ENCODE measurements at places on chromosomes 3 and 15.
A peak's percentile ranks its signal among the peaks of the same experiment; 100 is the strongest.

GRCh38 chr3:106379251-106379750 is 510.5 kb upstream of the CBLB start:
- no peak for DNase-seq

DNA sequence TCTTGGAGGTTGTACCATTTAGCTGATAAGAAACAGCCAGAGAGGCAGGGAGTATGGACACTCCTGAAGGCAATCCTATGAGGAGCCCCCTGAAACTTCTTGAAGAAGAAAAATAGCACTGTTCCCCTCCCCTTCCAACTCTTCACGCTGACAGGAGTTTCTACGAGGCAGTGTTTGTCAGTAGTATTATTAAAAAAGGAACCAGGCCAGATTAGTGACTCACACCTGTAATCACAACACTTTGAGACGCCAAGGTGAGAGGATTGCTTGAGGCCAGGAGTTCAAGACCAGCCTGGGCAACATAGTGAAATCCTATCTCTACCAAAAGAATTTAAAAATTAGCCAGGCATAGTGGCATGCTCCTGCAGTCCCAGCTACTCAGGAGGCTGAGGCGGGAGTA is 38.7 kb downstream of the WWTR1 start:
- DNase-seq, result no peak

GRCh38 chr3:194549853-194550252 is 63.1 kb upstream of the ATP13A3 start:
- no peak for DNase-seq

- no peak for DNase-seq
Observed at GRCh38 chr3:44080474-44081072, 161.1 kb upstream of the TOPAZ1 start.

DNA sequence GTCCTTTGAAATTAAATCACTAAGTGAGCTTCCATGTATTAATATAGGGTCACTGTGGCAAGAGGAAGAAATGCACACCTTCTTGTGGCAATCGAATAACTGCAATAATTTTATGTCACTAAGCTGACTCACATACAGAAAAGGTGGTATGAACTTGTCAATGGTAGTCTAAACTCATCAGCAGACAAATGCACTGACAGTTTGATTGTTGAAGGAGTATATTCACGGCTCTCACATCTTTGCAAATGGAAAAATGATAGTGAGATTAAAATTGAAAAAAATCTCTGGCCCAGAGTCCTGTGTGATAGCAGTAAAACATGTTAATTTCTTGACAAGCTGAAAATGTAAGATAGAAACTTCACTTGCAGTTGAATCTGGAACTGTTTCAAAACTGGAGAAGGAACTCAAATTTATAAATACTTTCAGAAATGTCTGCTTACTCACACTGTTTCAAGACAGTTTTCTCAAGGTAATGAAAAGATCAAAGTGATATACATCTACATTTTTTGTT is 215.8 kb upstream of the CADM2 start:
- DNase-seq, result no peak

DNA sequence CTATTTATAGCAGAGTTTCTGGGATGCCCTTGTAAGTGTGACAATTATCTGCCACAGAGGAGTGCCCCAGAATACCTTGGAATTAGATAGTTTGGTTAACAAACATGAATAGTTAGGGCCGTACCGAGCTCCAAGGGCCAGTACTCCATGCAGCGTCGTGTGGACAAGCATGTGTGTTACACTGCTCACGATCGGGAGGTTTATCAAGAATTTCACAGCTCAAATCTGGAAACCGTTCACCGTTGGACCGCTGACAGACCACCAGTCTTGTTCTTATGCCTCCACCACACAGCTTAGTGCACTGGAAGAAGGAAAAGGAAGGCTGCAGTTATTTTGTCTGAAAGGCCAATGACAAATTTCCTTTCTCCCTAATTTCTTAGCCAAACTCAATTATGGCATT is 93.7 kb downstream of the ADAMTS9 start:
- DNase-seq, result no peak

DNA sequence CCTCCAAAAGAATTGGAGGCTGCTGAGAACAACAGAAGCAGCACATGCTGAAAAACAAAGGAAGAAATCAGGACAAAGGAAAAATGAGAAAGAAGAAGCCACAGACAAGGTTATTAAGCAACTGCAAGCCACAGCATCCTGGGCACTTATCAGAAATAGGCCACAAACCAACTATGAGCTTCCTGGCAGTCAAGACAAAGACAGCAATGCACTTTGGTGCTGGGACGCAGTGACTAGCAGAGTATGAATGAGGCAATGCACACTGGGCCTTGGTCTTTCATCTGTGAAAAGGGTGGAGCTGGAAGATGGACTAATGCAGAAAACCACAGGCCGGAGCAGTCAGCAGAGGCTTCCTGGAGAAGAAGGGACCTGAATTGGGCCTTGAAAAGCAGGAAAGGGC is 56.0 kb upstream of the LINGO1 start:
- DNase-seq, result no peak

DNA sequence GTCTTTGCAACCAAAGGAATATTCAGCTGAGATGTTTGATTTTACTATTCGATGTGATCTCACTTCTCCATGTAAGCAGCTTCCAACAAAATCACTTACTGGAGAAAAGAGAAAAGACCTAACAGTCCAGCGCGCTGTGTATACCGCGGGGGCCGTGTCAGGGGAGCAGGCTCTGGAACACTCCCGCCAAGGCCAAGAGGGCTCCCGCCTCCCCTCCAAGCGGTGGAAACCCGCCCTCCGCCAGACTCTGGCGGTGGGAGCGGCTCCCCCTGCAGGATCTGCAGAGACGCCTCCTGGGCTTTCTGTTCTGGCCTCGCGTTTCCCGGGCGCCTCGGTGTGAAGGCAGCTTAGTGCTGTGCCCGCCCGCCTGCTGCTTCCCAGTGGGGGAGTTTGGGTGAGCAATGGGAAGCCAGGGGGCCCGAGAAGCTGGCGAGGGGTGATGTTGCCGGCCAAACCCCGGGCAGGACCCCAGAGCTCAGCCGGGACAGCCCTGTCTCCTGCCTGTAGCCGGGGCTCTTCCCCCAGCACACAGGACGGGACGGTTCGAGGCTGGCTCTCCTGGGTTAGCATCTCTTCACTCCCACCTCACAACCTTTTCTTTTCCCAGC is 36.3 kb downstream of the CHST14 start:
- DNase-seq, result peak; percentile 85

DNA sequence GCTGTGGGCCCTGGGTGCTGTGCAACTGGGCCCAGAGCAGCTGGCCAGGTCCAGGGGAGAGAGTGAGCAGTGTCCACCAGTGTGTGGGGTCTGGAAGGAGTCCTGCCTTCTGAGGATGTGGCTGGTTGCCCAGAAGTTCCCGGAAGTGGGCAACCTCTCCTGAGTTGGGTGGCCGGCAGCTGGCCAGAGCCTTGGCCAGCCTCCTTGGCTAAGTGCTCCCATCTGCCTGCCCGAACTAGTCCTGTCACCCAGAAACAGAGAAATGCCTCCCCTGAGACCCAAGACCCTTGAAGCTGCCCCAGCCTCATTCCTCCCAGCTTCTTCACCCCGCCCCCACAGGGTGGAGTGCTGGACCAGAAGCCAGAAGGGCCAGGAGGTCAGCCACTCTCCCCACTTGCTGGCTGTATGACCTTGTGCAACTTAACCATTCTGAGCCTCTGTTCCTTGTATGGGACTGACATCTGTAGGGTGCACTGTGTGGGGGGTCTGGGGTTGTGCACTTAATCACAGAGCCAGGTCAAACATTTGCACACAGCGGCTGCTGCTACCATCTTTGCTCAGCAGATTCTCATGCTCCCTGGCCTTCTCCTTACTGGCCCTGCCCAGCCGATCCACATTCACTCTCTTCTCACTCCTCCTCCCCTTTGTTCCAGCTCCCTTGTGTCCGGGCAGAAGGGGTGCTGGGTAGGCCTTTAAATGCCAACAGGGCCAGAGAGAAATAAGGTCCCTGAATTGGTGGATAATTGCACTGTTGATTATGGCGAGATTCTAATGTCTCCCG is 7.5 kb upstream of the ALAS1 start:
- DNase-seq, result peak; percentile 20

GRCh38 chr3:13268961-13269441 is 151.1 kb downstream of the NUP210 start:
- DNase-seq, result no peak

- DNase-seq, result no peak
Observed at GRCh38 chr3:144200466-144200865, 228.8 kb downstream of the DIPK2A start.

- DNase-seq, result no peak
Observed at GRCh38 chr3:179067839-179068238, 3.8 kb downstream of the ZMAT3 start.

DNA sequence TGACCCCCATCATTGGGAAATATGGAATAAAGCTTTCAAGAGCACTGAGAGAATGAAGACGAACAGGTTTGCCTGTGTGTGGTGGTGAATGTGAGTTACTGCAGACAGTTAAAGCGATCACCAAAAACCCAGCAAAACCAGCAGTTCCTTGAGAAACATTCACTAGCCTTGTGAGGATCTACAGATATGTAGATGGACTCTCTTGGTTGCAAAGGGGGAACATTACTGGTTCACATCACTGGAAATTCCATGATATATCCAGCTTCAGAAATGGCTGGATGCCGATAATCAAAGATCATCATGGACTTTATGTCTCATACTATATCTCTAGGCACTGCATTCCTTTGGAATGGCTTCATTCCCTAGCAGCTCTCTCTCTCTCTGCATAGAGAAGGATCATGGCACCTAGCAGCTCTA is 10.2 kb upstream of the HERC1 start:
- peak; percentile 65 for DNase-seq

DNA sequence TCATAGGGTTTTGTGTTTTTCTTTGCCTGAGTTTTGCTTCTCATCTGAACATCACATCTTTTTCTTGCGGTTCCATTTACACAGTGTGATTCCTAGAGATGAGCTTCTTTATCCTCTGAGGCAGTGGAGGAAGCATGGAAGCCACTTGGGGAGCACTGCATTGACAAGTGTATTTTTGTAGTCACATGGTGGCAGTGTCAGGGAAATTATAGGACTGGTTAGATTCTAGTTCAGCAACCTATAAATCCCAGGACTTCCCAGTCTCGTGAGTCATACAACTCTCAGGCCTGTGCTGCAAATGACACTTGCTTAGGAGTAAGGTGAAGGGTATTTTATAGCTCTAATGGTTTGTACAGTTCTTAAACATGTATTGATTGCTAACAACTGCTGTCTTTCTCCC is 58.4 kb downstream of the RBM6 start:
- peak; percentile 59 for DNase-seq

GRCh38 chr3:157111518-157111917 is 48.4 kb downstream of the CCNL1 start:
- DNase-seq, result no peak

GRCh38 chr3:44321335-44321734 is 17.2 kb upstream of the TCAIM start:
- no peak for DNase-seq

DNA sequence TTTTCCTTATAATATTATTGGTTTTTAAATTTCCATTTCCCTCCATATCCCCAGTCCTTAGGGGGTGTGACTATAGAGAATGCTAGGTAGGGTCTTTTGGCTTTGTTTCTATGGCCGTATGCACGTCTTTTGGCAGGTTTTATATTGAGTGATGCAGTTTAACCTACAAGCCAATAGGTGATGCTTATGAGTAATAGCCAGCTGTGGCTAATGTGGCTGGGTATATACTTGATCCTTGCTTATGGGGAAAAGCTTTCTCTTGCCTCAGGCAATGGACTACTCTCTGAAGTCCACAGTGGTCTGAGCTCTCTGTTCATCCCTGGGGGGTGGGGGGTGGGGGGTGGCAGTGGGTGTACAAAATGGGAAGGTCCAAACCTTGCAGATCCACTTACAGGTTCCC is 223.9 kb downstream of the MFSD1 start:
- no peak for DNase-seq

GRCh38 chr3:21056293-21056692 is 694.7 kb downstream of the ZNF385D start:
- no peak for DNase-seq

- peak; percentile 20 for DNase-seq
Observed at GRCh38 chr3:58529516-58530353, 7.3 kb downstream of the ACOX2 start.

DNA sequence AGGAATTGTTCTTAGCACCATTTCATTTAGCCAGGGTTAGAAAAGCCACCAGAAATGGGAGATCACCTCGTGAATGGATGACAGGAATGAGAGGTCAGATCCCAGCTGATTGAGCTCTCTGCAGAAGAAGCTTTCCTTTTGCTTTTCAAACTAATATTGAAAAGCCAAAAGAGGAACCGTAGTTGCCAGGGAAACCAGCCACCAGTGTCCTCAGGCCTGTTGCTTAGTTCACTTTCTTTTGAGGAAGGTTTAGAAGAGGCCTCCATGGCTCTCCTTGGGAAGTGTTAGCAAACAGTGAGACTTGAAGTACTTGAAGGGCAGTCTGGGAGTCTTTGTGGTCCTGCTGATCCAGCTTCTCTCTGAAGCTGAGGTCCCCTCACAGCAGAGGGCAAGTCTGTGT is 7.4 kb upstream of the CCK start:
- DNase-seq, result no peak

DNA sequence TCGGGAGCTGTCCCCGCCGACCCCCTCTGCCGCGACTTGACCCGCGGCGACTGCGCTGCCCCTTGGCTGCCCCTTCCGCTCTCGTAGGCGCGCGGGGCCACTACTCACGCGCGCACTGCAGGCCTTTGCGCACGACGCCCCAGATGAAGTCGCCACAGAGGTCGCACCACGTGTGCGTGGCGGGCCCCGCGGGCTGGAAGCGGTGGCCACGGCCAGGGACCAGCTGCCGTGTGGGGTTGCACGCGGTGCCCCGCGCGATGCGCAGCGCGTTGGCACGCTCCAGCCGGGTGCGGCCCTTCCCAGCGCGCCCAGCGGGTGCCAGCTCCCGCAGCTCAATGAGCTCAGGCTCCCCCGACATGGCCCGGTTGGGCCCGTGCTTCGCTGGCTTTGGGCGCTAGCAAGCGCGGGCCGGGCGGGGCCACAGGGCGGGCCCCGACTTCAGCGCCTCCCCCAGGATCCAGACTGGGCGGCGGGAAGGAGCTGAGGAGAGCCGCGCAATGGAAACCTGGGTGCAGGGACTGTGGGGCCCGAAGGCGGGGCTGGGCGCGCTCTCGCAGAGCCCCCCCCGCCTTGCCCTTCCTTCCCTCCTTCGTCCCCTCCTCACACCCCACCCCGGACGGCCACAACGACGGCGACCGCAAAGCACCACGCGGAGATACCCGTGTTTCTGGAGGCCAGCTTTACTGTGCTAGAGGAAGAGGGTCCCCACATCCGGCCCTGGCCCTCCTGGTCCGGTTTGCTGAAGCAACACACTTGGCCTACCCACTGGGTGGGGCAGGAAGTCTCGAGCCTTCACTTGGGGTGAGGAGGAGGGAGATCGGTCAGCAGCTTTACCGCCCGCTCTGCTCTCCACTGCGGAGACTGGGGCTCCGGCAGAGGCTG is at the start of gene RASSF1:
Gene RASSF1 (minus strand): TSS at position 389 of the 882 bp plus-strand sequence. CDS start 31 bp downstream, at position 358.
- no peak for DNase-seq

- no peak for DNase-seq
Observed at GRCh38 chr3:152499791-152500385, 231.2 kb downstream of the MBNL1 start.

DNA sequence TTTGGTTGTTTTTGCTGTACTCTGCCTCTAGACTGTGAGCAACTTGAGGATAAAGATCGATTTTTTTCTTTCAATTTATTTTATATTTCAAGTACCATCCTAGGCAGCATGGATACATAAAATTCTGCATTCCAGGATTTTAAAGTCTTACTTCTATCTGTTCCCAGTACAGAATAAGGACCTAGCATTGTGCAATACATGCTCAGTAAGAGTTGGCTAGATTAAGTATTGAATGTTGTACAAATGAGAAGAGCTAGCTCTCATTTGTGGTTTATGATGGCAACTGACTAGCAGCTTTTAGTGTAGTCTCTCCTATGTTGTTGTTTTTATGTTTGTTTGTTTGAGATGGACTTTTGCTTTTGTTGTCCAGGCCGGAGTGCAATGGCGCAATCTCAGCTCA is 222.7 kb downstream of the TP63 start:
- no peak for DNase-seq

- DNase-seq, result no peak
Observed at GRCh38 chr3:151398895-151399294, 14.3 kb upstream of the P2RY12 start.

Data from mesenchymal stem cell (in vitro differentiated cells and primary cell).